ENCODE measurements at places on chromosomes 16 and 17.

DNA sequence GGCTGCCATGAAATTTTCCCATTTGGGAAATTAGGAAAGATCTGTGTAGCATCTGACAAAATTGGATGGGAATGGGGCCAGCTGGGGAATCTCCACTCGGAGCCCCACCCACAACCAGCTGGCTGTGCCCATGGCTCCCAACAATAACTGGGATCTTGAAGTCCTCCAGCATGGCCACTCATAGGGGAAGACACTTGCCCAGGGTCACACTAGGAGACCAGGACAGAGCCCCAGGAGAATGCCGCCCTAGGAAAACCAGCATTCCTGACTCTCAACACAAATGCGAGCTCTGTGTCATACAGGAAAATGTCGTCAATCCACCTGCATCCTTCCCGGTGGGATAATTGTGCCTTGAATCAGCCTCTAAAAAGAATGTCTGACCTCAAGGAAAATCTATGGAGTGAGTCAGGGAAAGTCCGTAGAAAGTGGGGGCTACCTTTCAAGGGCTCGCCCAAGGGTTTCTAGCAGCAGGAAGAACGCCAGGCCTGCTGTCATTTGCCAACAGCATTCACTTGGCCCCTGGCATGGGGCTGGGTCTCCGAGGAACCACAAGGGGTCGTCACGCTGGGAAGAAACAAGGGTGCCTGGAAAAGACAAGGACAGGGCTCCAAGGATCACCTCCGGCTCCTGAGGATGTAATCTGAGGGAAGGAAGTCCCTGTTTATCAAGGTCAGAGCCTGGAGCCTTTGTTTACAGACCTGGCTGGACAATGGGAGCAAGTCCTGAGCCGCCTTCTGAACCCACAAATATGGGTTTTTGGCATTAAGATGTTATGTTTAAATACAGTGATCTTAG is 15.9 kb downstream of the CDH5 start:
- H3K4me1 ChIP-seq = no peaks in the 10 kb centered on the region
- no peak overlapping the region for H3K4me3 ChIP-seq
- no peak overlapping the region for H3K27ac ChIP-seq
- no peaks in the 10 kb centered on the region for H3K36me3 ChIP-seq
- H3K27me3 ChIP-seq = no peaks in the 10 kb centered on the region

GRCh38 chr16:88737298-88738150 is 31.2 kb downstream of the CTU2 start:
- H3K4me1 ChIP-seq = peaks cover 9% of the 10 kb centered on the region
- DNase-seq = peak; percentile 82
- H3K36me3 ChIP-seq = peaks cover 2% of the 10 kb centered on the region
- H3K4me3 ChIP-seq = no peak overlapping the region
- no peak overlapping the region for H3K27ac ChIP-seq

GRCh38 chr17:4600563-4600962 is 16.2 kb downstream of the SMTNL2 start:
- no peak overlapping the region for H3K27ac ChIP-seq
- H3K36me3 ChIP-seq = no peaks in the 10 kb centered on the region
- no peaks in the 10 kb centered on the region for H3K4me1 ChIP-seq
- no peak for DNase-seq
- peaks cover 3% of the 10 kb centered on the region for H3K27me3 ChIP-seq

DNA sequence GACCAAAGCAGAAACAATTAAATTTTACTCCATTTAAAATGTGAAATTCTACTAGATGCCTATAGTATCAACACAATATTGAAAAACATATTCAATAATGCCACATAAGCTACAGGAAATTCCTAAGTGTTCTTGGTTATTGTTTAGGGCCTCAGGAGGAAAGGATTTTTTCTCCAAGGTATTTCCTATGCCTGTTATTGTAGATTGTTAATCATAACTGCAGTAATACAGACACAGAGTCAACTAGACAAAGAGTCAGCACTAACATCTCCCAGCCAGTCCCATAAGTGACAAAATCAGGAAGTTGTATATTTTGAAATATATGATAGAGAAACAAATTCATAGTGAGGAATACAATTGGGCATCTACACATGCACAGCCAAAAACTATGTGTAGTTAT is 782.7 kb upstream of the KIF2B start:
- DNase-seq = no peak
- H3K36me3 ChIP-seq = no peaks in the 10 kb centered on the region

- H3K27me3 ChIP-seq = peaks cover under 1% of the 10 kb centered on the region
- DNase-seq = no peak
- no peak overlapping the region for H3K4me3 ChIP-seq
- H3K27ac ChIP-seq = no peak overlapping the region
- no peaks in the 10 kb centered on the region for H3K36me3 ChIP-seq
- no peaks in the 10 kb centered on the region for H3K4me1 ChIP-seq
Measured at GRCh38 chr17:70187383-70187782, 18.1 kb downstream of the KCNJ2 start.

DNA sequence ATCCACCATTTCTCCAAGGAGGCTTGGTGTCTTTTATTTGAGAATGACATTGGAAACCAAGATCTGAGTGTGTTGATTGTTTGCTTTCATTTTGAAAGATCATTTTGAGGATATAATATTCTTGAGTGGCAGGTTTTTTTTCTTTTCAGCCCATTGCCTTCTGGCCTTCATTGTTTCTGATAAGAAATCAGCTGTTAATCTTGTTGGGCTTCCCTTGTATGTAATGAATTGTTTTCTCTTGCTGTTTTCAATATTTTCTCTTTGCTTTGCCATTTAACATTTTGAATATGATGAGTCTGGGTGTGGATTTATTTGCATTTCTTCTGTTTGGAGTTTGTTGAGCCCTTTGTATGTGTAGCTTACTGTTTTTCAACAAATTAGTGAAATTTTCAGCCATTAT is 22.0 kb downstream of the PRSS54 start:
- no peaks in the 10 kb centered on the region for H3K4me1 ChIP-seq
- no peak overlapping the region for H3K27ac ChIP-seq
- no peak for DNase-seq
